ENCODE measurements at places on chromosomes 16 and 17.
A peak's percentile ranks its signal among the peaks of the same experiment; 100 is the strongest.

DNA sequence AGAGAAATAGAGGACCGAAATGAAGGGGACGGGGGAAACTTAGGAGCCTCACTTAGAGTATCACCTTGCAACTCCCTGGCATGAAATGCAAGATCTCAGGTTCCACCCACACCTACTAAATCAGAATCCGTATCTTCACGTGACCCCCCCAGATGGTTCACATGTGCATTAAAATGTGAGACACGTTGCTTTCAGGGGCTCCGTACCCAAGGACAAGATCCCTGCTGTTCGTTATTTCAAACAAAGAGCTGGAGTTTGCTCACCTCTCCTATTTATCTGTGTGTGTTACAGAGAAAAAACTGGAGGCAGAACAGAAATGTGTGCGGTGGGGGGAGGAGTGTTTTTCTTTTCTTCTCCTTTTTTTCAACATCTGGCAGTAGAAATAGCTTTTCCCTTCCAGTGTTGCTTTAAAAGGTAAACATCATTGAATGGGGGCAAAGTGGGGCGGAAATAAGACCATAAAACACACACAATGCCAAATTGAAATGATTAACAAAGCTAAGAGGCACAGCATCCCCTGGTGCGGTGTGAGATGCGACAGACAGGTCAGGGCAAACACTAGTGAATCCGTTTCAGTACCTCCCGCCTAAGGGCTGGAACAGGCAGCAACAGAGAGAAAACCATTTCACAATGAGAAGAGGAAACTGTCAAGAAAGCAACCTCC lies 145.4 kb downstream of the SOX9 start:
- DNase-seq: no peak

DNA sequence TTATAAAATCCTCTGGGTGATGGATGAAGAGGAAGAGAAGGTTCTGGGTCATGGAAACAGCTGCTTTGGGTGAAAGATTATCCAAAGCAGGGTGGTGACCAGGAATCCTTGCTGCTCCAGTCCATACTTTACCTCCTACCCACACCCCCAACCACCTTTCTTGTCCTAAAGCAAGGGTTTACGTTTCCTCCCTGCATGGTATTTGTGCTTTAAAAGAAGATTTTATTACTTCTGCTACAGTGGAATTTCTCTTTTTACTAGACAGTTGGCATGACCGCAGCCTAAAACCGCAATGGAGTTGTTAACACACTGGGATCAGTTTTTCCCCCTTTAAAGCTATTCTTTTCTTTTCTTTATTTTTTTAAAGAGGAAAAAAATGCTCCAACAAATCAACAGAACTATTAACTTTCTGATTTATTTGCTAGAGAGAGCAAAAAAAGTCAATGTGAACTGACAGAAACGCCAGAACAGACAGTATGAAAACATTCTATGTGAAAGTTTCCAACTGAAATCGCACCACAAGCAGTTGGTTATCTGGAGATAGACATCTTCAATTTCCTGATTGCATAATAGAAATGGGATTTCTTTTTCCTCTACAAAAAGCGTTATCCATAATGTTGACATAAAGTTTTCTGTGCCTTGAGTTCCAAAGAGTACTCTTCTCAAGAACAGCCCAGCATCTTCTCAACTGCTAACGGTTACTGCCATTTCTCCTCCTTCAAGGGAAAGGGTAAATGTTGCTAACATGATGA lies 236.0 kb downstream of the IRX3 start:
- peak; percentile 26 for DNase-seq

- no peak for DNase-seq
Measured at GRCh38 chr16:86708431-86708830, 130.1 kb downstream of the FOXL1 start.

DNA sequence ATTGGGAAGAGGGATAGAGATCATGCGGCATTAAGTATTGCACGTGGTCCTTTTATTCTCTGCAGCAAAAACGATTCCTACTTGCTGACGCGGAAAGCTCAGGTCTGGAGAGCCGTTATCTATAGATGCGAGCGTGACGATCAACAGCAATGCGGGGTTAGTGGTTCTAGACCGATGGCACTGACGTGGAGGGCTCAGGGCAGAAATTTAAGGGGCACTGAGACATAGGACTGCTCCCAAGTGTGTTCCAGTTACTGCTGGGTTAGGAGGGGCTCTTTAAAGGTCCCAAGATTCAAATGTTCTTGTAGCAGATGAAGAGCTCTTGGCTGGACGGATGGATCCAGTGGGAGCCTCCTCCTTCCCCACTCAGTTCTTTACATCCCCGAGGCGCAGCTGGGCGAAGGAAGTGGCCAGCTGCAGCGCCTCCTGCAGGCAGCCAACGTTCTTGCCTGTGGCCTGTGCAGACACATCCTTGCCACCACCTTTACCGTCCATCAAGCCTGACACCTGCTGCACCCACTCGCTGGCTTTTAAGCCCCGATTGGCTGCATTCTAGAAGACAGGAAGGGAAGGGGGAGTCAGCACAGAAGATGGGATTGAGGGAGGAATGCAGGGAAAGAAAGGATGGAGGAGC lies 732 bp upstream of the EXOSC6 start:
- peak; percentile 68 for DNase-seq

GRCh38 chr16:29900102-29900887 lies at the start of gene ASPHD1:
Gene ASPHD1 (plus strand): TSS chr16:29900488. CDS start chr16:29900972, 484 bp downstream.
- DNase-seq: peak; percentile 92

GRCh38 chr17:75430159-75430974 lies 24.9 kb upstream of the GRB2 start:
- DNase-seq: no peak

DNA sequence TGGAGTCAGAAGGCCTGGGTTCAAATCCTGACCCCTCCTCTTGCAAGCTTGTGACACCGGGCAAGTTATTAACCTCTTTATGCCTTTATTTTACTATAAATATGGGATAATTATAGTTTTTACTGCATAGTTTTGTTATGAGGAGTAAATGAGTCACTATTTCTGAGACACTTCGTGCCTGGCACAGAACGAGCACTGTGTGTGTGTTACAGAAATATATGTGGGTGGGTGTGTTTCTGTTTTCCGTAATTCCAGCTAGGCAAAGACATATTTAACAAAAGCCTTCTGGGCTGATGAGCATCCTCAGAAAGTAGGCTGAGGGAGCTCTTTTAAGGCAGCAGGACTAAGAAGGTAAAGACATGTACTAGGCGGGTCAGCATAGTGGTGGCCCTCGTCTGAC lies 417.9 kb downstream of the MAF start:
- DNase-seq: no peak

DNA sequence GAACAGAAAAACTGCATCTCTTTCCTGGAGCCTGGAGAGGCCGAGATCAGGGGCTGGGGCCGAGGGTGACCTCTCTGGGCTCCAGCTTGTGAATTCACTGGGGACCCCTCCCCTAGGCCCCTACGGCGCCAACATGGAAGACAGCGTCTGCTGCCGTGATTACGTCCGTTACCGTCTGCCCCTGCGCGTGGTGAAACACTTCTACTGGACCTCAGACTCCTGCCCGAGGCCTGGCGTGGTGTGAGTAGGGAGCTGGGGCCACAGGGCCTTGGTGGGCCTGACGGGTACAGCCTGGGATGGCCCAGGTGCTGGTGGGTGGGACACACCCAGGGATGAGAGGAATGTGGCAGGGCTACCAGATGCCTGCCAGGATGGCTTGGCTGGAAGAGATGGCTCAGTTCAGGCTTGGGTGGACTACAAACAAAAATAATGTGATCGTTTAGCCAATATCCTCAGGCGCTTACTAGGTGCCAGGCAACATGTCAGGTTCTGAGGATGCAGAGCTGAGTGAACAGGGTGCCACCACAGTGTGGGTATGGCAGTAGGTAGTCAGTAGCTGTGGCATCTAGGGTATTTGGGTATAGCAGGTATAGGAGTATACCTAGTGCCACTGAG lies 1.8 kb downstream of the CCL22 start:
- peak; percentile 2 for DNase-seq

DNA sequence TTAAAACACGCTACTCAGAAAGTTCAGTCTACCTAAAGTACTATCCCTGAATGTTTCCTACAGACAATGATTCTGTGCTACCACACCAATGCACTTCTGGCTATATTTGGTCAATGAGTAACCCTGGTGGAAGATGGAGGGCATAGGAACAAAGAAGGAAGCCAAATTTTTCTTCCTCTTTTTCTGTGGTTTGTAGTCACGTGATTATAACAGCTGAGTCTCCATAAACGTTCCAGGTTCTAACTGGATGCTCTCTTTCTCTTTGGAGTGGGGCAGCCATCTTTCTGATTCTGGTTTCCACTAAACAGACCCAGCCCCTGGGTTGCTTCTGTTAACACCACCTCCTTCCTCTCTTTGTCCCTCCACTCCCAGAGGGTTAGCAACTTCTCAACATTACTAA lies 274.9 kb downstream of the CDH11 start:
- no peak for DNase-seq

GRCh38 chr17:42519546-42520491 lies 16.2 kb upstream of the NAGLU start:
- DNase-seq: no peak

DNA sequence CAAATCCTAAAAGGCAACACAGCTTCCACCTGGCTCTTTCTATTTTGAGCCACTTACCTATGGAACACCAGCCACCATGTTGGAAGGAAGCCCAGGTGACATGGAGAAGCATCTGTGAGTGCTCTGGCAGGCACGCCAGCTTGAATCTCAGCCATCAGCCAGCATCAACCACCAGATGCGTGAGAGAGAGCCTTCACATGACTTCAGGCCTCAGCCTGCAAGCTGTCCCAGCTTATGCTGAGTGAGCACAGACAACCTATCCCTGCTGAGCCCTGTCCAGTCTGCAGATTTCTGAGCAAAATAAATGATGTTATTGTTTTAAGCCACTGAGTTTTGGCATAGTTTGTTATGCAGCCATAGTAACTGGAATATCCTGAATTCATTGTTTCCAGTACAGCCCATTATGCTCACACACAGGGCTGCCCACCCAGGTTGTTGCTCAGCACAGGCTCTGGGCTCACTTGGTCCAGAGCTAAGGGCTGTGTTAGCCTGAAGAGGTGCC lies 35.1 kb downstream of the TMEM238L start:
- DNase-seq: no peak

GRCh38 chr16:90077240-90077756 lies at the start of gene PRDM7:
Gene PRDM7 (minus strand): TSS chr16:90077331. CDS start chr16:90075910, 1,421 bp downstream.
- DNase-seq: peak; percentile 99

DNA sequence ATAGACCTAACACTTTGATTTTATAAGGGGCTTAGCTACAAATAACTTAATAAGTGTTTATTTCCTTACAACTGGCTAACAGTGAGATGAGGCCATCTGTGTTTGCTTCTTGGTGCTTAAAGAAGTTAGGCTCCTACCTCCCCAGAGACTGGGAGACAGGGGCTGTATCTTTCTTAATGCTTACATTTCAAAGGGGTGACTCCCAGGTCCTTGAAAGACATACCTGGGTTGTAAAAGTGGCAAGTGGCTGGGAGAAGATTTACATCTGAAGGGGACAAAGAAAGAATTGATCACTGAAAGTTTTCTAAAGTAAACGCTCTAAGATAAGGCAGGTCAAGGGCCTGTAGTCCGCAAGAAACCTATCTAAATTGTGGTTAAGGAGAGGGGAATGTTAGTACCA lies 196.8 kb downstream of the CNTNAP4 start:
- no peak for DNase-seq

DNA sequence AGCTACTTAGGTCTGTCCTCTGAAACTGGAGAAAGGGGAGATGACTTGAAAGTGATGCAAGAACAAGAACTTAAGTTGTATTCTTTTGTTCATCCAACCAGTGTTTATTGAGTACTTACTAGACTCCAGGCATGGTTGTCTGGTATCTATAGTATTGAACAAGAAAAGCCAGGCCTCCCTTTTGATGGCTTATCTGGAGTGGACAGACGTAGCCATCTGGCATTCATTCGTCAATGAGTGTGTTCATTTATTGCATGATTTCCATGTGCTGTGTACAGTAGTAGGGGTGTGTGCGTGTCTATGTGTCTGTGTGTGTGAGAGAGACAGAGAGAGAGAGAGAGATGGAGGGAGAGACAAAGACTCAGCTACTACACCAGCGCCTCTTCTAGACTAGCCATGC lies 9.2 kb downstream of the ABAT start:
- DNase-seq: no peak

GRCh38 chr16:21326459-21326858 lies 48.4 kb upstream of the CRYM start:
- DNase-seq: no peak

GRCh38 chr17:77352441-77352840 lies 211.7 kb downstream of the SEC14L1 start:
- no peak for DNase-seq

DNA sequence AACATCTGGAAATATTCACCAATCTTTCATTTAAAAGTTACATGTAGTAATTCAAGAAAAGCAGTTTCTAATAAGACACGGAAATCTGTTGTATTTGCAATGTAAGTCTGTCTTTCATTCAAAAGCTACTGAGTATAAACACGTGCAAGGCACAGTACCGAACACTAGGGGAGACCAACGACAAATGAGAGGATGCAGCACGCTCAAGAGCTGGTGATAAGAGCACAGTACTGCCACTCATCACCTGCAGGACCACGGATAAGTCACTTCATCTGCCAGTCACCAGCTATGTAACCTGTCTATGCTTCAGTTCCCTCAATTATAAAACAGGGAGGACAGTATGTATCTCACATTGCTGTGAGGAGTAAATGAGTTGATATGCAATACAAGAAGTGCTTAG lies 67.1 kb downstream of the CLEC18A start:
- peak; percentile 9 for DNase-seq

DNA sequence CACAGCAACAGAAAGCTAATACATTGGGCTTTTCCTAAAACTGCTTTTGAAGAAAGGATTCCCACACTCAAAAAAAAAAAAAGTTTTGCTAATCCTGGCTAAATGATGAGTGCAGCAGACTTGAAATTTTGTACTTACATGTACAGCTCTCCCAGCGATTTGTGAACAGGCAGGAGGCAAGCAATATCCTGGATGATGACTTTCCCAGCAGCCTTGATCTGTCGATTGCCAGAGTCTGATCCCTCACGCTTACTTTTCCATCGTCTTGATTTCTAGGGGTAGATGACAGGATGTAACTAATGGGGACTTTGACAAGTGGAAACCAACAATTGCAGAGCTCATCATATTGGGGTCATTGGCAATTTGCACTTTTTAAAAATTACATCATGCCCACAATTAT lies 91.4 kb downstream of the WDR59 start:
- no peak for DNase-seq

DNA sequence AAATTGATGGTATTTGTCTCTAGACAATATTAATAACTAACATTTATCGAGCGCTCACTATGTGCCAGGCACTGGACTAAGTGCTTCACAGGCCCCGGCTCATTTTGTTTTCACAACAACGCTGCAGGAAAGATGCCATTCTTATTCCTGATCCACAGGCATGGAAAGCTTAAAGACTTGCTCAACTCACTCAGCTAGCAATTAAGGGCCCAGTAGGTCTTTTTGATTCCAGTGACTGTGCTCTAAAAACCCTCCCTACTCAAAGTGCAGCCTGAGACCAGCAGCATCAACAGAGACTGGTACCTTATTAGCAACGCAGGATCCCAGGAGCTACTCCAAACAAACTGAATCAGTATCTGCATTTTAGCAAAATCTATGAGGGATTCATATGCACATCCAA lies 35.3 kb downstream of the CUEDC1 start:
- no peak for DNase-seq

GRCh38 chr16:27267037-27267677 lies 1.4 kb downstream of the NSMCE1 start:
- no peak for DNase-seq
